ENCODE measurements at places on chromosomes 12 and 14.

DNA sequence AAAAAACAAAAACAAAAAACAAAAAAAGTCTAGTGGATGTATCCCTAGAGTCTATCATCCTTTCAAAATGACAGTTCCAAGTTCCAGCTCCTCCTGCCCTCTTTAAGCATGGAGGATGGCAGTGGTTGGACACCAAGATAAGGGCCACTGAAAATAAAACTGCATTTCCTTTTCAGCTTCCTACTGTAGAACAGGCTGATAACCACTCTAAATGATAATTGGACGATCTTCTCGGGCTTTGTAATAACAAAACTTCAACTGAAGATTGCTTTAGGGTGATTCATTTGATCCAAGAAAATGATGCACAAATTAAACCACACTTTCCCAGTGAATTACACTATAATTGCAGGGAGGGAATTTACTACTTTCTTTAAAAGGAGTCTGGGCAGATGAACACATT, 42.2 kb upstream of the CRACR2A start:
- DNase-seq, result no peak

- no peak for DNase-seq
Measured at GRCh38 chr12:18368594-18368993, 107.3 kb downstream of the PIK3C2G start.

DNA sequence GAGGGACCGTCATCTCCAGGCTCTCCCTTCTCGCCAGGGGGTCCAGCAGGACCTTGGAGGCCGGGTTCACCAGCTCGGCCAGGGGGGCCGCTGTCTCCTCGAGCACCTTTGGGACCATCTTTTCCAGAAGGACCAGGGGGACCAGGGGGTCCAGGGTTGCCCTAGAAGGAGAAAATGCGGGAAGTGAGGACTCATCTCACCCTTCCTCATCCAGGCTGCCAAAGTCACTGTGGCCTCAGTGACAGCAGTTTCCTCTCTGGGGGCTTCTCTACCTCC, 15.1 kb downstream of the TMEM106C start:
- DNase-seq, result no peak

- peak; percentile 36 for DNase-seq
Measured at GRCh38 chr12:46209170-46209569, 59.7 kb downstream of the SLC38A1 start.

DNA sequence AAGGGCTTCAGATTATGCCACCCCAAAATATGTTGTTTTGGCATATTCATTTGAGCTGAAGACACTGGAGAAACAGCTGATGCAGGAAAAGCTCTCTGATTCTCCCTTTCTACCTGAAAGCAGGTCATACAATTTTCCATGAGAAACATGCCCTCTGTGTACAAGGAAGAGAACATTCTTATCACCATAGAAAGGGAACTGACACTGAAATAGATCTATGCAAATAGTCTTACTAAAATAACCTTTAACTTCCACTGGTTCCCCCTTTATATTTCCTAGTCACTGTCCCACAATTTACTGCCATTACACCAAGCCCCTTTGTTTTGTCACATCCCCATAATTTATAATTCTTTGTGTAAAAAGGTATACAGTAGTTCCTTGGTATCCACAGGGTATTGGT, 9.6 kb upstream of the PHC1 start:
- DNase-seq, result no peak

DNA sequence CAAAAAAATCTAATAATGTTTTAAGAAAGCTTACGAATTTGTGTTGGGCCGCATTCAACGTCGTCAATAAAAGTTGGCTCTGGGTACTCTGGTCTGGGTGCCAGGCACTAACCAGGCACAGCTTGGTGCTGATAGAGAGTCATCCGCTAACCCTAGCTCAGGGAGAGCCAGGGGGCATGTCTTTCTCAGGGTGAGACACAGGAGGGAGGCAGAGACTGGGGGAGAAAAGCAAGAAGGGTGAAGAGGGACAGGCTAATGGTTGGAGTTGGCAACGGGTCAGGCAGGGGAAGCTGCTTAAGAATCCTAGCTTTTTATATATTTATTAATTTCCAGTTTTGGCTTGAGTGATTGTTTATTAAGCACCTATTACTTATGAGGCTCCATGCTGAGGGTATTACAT, 105.0 kb downstream of the CMKLR1 start:
- no peak for DNase-seq

DNA sequence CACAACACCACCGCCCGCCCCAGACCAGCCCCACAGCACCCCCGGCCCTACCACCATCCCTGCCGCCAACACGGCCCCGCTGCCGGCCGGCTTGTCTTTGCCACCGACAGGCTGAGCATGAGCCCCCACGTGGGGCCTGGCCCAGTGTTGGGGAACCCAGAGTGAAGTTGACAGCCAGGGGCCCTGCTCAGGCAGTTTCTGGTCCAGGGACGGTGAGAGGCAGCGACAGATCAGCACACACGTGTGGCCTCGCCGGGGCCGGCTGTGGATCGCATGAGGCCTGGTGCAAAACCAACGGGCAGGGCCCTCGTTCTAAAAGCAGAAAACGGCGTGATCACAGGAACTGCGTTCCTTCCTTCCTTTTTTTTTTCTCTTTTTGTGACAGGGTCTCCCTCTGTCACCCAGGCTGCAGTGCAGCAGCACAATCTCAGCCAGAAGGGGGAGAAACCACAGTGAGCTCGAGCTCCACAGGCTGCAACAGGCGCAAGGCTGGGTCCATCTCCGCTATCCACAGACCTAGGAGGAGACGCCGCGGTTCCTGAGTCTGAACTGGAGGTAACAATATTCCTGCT, 50.5 kb upstream of the FBRSL1 start:
- no peak for DNase-seq

DNA sequence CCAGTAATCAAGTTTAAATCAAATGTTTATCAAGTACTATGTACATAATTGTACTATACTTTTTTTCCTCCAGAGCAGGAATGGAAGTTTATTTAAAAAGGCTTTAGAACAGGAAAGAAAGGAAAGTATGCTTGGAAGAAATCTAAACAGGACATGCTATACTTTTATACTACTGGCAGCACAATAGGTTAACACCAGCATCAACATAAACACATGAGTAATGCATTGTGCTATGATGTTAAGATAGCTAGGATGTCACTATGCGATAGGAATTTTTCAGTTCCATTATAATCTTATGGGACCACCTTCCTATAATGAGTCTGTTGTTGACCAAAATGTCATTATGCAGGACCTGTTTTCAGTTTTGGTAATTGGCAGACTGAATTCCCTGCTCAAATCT, 41.5 kb upstream of the ANKS1B start:
- no peak for DNase-seq

DNA sequence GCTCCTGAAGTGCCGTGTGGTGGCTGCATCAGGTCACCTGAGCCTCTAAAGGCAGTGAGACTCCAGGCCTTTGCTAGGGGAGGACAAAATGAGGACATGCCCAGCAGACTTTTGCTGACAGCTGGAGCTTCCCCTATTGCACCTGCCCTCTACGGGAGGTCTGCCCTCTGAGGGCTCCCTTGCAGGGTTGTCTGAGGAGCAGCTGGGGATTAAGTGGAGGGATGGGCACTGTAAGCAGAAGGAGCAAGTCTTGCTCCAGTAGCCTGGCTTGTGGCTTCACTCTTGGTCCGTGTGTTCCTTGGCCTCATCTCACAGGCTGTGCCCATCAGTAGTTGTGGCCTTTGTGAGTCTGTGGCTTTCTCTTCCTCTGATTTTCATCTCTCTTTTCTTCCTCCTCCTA, 66.9 kb upstream of the NRXN3 start:
- peak; percentile 98 for DNase-seq

DNA sequence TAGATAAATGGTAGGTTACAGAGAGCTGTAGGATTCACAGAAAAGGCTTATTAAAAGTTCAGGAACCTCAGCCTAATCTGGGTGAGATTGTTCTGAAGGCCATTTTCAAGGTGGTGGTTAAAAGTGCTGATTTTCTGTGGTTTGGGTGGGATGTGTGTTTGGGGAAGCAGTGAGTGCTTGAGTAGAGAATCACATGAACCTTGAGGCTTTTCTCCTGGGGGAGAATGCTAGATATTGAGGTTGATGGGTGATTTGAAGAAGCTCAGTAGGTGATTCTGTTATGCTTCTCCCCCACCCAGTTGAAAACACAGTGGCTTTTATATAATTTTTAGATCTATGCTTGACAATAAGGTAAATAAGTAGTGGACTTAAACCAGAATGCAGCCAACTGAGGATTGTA, 420.9 kb downstream of the PCNX1 start:
- DNase-seq, result no peak

DNA sequence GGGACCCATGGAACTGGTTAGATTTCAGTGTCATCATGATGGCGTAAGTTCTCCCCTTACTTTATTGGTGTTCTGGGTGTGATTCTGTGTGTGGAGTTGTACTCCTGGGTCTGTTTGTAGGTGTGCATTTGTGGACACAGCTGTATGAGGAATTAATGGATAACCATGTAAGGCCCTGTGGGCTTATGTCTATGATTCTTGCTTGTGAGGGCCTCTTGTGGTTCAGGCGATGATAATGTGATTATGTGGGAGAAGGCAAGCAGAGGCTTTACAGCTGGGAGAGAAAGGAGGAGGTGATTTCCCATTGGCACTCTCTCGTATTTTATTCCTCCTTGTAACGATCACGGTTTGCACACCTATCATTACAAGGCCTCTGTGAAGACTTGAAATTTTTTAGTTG, 96.1 kb downstream of the SCN8A start:
- DNase-seq, result no peak

DNA sequence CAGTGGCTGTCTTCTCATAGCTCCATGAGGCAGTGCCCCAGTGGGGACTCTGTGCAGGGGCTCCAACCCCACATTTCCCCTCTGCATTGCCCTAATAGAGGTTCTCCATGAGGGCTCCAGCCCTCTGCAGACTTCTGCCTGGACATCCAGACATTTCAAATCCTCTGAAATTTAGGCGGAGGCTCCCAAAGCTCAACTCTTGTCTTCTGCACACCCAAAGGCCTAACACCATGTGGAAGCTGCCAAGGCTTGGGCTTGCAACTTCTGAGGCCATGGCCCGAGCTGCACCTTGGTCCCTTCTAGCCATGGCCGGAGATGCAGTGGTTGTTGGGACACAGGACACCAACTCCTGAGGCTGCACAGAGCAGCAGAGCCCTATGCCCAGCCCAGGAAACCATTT, 20.5 kb upstream of the PPP2R5C start:
- DNase-seq, result no peak

GRCh38 chr12:6871052-6871957, 1.8 kb downstream of the SPSB2 start:
- DNase-seq, result no peak

DNA sequence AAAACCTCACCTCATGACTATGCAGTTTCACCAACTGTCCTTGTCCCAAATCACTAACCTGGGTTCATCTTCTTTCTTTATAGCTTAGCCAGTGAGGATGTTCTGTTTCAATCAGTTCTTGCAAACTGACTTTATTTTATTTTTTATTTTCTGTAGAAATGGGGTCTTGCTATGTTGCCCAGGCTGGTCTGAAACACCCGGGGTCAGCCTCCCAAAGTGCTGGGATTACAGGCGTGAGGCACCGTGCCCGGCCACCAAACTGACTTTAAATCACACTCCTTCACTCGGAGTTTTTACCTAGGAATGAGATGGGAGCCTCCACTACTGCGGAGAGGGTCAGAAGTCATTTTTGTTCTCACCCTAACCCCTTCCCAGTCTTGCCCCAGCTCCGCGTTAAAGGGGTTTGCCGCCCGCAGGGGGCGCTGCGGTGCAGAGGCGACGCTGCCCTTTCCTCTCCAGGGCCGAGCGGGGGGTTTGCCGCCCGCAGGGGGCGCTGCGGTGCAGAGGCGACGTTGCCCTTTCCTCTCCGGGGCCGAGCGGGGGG, 7.0 kb upstream of the B4GALNT3 start:
- no peak for DNase-seq

DNA sequence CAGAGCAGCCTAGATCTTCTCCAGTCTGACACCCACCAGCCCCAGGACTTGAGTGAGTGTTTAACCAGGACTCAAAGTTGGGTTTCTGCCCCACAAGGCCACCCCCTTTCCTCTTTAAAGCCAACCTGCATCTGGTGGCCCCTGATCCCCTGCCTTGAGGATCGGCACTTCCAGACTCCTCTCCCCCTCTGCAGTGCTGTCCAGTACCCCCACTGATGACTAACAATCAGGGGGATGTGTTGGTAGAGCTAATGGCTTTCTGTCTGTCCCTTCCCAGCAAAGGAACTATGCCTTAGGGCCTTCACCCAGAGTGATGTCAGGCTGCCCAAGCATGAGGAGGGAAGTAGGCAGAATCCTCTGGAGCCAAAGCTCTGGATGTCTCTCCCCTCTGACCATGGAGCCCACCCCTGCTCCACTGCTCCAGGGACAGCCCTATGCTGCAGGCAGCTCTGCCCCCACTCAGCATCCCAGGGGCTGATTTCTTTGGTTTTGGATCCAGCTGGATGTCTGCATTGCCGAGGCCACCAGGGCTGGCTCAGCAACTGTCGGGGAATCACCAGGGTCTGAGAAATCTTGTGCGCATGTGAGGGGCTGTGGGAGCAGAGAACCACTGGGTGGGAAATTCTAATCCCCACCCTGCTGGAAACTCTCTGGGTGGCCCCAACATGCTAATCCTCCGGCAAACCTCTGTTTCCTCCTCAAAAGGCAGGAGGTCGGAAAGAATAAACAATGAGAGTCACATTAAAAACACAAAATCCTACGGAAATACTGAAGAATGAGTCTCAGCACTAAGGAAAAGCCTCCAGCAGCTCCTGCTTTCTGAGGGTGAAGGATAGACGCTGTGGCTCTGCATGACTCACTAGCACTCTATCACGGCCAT, 42.9 kb downstream of the DAD1 start:
- no peak for DNase-seq

DNA sequence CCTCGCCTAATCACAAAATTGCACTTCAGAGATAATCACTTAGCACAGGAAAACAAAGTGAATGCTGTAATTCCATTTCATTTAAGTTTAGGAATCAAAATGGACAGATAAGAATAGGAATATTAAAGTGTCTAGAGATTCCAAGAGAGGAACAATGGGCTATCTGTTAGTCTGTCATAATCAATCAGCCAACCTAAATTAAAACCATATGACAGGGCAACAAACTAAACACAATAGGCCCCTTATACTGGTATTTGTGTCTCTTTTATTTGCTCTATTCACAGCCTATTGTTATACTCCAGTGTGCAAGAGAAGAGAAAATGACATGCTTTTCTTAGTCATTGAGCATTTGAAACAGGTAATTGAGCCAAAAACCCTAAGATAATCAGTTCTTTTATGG, 259.4 kb downstream of the PRKD1 start:
- DNase-seq, result no peak

GRCh38 chr12:124314766-124315165, 19.9 kb downstream of the RFLNA start:
- DNase-seq, result no peak

GRCh38 chr12:69765515-69765914, 26.9 kb downstream of the RAB3IP start:
- no peak for DNase-seq

DNA sequence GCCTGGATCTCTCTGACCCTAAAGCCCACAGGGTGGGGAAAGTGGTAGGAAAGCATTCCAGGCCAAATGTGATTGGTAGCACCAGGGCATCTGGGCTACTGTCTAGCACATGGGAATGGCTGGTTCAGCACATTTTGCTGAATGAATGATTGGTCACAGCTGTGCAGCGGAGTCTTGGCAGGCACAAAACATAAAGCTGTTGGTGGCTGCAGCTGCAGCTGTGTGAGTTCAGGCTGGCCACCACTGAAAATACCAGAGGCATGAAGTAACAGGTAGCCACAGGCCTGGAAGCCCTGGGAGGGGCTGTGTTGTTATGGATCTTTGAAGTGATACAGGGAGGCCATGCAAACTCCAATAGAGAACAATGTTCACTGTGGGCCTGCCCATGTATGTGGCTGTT, 72.7 kb downstream of the MYRFL start:
- no peak for DNase-seq

GRCh38 chr14:76904100-76904739, 78.0 kb downstream of the LRRC74A start:
- DNase-seq, result no peak

GRCh38 chr12:114406316-114406983, 506 bp upstream of the TBX5 start:
- no peak for DNase-seq

All from DMS79 treated with DMSO at 0.1 percent for 48 hours (cell line).